ENCODE measurements at places on chromosomes 12 and 14.

- peak; percentile 47 for DNase-seq
These were observed 695.3 kb downstream of the DIO2 start for GRCh38 chr14:79516009-79516408.

DNA sequence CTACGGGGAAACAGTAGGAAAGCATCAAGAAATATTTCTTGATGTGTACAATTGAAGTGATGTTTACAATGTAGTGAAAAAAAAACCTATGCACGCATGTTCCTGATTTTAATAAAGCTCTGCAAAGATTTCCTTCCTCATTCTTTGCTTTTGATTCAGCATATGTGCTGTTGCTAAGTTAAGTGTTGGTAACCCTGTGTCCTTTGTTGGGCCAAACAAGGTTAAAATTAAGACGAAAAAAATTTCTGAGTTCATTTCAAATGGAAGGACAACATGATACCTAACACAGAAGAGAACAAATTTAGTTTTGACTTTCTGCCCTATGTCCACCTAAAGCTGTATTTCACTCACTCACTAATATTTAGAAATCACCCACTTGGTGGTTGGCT is 62.8 kb downstream of the PPP2R5C start:
- DNase-seq = no peak

DNA sequence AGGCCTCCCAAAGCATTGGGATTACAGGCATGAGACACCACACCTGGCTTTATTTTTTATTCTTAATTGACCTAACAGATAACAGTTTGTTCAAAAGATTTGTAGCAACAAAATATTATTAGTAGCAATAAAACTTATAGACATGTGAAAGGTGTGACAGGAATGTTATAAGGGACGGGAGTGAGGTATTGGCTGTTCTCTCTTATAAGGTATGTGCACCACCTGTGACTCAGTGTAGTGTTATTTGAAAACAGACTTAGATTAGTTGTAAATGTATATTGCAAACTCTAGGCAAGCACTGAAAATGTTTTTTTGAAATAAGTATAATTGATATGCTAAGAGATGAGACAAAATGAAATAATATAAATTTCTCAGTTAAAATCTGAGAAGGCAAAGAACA is 57.8 kb downstream of the KLRG1 start:
- no peak for DNase-seq

- DNase-seq = no peak
These were observed 811 bp upstream of the FBRSL1 start for GRCh38 chr12:132489078-132489601.

- DNase-seq = peak; percentile 60
These were observed 38.6 kb downstream of the MGST1 start for GRCh38 chr12:16385782-16386646.
